Smooth muscle cell of trachea (primary cell): ENCODE measurements at places on chromosomes 13 and 19. TPM values are rescaled to one million over a fixed set of nuclear protein-coding genes. Genes with fewer than 3 reads are reported as not detected.

Gene MED16
- 45.8 and 46.6 TPM in 2 replicates for total RNA-seq

Gene KLK8
- not detected in 2 replicates for total RNA-seq

Gene IRGC
- under 0.01 TPM in 1 of 2 replicates, not detected in the other for total RNA-seq

Gene ZNF649
- 3.8 and 4.8 TPM in 2 replicates for total RNA-seq

Gene PCSK4
- 1.5 and 4.0 TPM in 2 replicates for total RNA-seq

Gene TMEM147
- total RNA-seq, result 56.6 and 103 TPM in 2 replicates

Gene MCEMP1
- not detected in 2 replicates for total RNA-seq

Gene PRODH2
- not detected in 2 replicates for total RNA-seq

Gene OR7C1
- total RNA-seq, result not detected in 2 replicates

Gene SOHLH2
- total RNA-seq, result 1.2 and 2.0 TPM in 2 replicates

Gene WTIP
- 13.2 and 65.0 TPM in 2 replicates for total RNA-seq

Gene USHBP1
- total RNA-seq, result 0.15 TPM in 1 of 2 replicates, not detected in the other

Gene CYP2A7
- not detected in 2 replicates for total RNA-seq

Gene PRR22
- 0.44 and 0.50 TPM in 2 replicates for total RNA-seq

Gene CDX2
- total RNA-seq, result not detected in 2 replicates
